ENCODE measurements at places on chromosomes 1 and 21.

DNA sequence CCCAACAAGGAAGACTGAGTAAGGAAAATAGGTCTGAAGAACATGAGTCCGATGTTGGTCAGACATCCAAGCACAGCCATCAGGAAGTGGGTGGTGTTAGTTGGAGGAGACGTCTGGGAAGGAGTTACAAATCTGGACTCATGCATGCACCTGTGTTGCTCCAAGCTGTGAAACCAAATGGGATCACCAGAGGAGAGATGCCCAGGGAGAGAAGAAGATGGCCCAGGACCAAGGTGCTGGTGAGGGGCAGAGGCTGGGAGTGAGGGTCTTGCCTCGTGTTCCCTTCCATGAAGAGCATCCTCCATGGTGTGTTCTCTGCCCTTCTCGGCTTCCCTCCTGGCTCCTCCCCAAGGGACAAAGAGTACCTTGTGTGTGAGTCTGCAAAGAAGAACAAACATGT is 405.6 kb downstream of the NPHP4 start:
- no peak for DNase-seq

DNA sequence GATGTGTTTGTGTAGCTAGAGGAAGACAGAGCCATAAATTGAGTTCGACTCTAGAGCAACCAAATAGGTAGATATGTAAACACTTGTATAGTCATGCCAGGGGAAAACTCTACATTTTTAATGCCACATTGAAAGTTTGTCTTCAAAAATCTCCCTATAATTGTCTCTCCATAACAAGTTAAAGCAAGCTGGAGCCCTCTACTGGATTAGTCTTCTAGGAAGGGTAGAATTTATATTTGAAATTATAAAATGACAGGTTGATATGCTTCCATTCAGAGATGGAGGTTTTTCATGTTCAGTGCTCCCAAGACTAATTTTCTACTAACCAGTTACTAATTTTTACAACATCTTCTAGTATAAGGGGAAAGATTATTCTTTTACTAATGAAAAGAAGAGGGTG is 13.1 kb upstream of the COL24A1 start:
- no peak for DNase-seq

- DNase-seq, result no peak
Measured at GRCh38 chr1:2477791-2478499, 1.9 kb downstream of the PLCH2 start.

GRCh38 chr1:89130716-89131115 is 4.8 kb upstream of the GBP2 start:
- DNase-seq, result no peak

GRCh38 chr1:221557013-221557412 is 184.9 kb downstream of the DUSP10 start:
- DNase-seq, result no peak

DNA sequence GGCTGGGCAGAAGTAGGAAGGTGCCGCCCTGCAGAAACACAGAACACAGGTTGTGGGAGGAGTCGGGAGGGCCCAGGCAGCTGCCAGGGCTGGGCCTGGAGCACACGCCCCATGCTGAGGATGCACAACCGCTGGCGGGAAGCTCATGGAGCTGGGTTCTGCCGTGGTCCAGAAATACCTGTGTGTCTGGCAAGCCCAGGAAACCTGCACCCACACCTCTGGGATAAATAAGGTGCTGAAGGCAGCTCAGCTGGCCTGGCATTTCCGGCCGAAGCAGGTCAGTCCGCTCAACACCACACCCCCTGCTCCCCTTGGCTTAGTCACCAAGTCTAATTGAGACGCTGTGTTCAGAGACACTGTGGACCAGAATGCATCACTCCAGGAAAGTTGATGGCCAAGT is 32.1 kb downstream of the CTNNBIP1 start:
- no peak for DNase-seq
